Right ventricle myocardium inferior (tissue), 1 donor: ENCODE measurements at places on chromosomes 2 and 18.
A peak's percentile ranks its signal among the peaks of the same experiment; 100 is the strongest.

GRCh38 chr2:2623939-2624338 is 292.9 kb upstream of the MYT1L start:
- no peak for DNase-seq

- peak; percentile 85 for DNase-seq
These were observed 22.7 kb downstream of the BCL11A start for GRCh38 chr2:60530660-60531281.

- DNase-seq, result no peak
These were observed 112.2 kb upstream of the SESTD1 start for GRCh38 chr2:179376881-179377280.

DNA sequence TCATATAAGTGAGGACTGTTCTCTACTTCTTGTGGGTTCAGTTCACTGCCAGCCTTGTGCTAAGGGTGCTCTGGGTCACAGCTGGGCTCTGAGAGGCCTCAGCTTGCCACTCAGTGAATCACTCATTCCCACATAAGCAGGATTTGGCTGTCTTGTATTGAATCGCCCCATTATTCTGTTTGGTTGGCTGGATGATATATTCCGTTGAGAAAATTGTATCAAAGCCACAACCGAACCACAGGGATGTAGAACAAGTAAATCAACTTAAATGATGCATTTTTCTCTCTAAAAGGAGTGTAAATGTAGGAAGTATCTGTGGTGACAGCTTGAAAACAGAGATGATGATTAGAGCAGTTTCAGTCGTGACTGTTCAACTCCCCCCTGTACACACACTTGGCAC is 39.6 kb downstream of the TTC39C start:
- no peak for DNase-seq

DNA sequence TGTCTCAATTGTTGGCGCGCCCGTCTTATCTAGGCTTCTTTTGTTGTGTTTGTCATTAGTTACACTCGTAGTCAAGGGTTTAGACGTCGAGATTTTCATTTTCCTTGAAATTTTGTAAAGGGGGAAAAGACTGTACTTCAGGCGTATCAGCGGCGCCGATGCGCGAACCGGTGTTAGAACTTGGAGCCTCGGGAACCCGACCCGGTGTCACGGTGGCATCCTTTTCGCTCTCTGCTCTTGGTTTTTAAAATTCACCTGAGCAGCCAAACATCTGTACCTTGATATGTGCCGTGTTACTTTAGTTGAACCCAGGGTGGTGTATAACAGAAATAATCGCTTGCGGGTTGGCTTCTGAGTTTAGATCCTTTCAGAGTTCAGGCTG is 643 bp downstream of the RMC1 start:
- no peak for DNase-seq

- no peak for DNase-seq
These were observed 25.9 kb downstream of the CD28 start for GRCh38 chr2:203732092-203732952.

- DNase-seq, result no peak
These were observed 47.4 kb downstream of the ZBTB7C start for GRCh38 chr18:48361801-48362200.

- no peak for DNase-seq
These were observed 5.4 kb upstream of the XIRP2 start for GRCh38 chr2:166882851-166883250.

DNA sequence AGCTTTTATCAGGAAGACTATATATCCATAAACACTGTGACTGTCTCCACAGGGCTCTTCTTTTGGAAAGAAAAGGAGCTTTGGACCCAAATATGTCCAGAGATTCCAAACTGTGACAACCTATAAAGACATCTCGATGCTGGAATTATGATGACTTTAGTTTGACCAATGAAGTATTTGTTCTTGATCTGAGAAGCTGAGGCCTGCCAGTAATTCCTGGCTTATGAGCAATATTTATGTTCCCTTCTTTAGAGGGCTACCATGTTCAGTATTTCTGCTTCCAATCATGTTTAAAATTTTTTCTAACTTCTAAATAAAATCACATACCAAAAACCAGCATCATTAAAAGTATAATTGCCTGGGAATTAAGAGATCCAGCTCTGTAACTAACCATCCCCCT is 41.1 kb downstream of the FEZ2 start:
- no peak for DNase-seq

GRCh38 chr2:147945660-147946059 is 74.9 kb downstream of the ORC4 start:
- DNase-seq, result no peak

DNA sequence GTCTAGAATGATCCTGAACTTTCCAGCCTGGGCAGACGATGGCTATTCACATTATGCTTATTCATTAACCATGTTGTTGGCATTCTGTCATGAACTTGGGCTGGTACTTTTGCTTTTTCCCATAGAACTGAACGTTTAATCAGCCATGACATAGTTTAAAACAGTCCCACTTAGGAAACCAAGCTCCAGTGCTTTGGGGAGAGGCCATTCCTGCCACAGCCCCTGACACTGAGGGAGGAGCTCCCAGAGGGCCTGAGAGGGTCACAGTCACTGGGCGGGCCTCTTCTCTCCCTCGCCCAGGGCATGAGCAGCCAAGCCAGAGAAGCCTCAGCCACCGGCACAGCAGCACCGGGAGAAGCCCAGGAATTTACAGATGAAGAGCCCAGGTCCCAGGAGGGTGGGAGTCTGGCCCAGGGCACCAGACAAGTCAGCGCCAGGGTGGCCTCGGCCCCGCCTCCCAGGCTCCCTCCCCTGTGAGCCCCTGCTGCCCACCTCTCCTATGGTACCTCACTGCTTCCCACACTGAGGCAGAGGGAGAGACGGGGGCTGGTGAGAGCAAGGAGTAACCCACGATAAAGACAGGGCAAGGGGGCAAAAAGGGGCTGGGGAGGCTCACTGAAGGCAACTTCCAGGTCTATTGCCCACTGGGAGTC is 33.6 kb downstream of the MAL start:
- peak; percentile 17 for DNase-seq

GRCh38 chr2:107588181-107588580 is 238.5 kb upstream of the RGPD4 start:
- no peak for DNase-seq

DNA sequence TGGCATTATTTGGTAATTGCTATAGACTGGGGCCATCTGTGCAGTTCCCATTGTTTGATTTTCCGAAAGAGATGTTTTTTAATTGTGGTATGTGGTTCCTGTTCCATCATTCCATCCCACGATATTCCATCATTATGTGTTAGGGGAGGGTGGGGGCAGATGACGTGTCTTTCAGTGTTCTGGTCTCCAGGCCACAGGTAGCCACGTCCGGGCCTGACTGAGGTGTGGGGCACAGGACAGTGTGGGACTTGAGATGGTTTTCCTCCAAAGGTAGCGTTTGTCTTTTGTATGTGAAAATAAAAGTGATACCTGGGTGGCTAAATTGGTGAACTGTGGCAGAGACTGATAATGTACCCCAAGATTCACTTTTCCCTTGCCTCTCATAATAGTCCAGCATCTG is 192.2 kb upstream of the HAAO start:
- DNase-seq, result no peak

DNA sequence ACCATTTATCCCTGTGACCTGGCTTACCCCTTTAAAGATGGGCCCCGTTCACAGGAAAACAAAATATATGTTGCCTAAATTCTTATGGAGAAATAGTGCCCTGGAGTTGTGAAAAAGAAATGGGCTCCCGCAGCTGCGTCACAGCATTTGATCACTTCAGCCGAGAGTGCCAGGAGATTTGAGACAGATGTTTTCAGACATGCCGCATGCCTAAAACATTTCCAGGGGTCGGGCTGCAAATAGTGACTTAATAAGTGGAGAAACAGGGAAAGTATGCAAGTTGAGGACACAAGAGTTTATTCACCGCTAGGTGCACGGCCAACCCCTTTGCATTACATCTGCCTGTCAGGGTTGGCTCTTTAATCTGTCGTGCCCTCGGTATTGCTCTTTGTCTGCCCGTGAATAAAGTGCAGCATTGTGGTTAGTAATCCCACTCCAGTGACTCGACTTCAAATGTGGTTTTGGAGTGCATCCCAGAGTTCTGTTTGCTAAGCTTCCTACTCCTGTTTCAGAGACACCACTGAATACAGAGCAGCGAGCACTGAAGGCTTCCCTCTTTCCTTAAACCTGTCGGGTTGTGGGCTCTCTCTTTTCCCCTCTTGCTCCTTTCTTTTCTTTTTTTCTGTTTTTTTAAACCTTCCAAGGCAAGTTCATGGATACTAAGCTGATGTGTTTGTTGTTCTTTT is 187.5 kb downstream of the LTBP1 start:
- peak; percentile 67 for DNase-seq

DNA sequence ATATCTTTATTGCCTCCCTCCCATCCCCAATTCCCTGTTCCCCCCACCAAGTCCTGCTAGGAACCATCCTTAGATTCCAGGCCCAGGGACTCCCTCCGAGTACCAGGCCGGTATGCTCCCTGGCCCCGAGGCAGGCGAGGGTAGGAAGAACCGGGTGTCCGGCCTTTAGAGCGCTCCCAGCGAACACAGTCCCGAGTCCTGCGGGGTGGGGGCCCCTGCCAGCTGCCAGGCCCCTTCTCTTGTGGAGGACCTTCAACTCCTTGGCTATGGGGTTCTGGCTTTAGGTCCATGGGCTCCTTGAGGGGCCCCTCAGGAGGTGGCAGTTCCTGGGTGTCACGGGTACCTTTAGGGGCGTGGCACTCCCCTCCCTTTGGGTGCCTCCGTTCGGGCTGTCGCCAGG is 4.4 kb downstream of the BCS1L start:
- DNase-seq, result no peak

DNA sequence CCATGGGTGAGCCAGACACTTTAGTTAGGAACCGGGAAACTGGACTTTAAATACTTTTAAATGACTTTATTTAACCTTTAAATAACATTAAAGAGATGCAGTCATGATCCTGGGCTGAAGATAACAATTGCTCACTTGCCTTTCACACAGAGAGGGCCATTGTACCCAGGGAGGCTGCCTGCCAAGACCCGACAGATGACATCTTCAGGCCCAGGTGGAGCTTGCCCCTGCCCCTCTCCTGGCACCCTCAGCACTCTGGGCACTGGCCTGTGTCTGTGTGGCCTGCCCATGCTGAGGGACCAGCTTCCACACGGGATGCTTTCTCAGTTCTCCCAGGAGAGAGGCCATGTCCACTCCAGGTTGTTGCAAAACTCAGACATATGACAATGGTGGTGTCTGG is 216.4 kb upstream of the MYT1L start:
- DNase-seq, result no peak

- peak; percentile 60 for DNase-seq
These were observed 489.9 kb downstream of the DCC start for GRCh38 chr18:52829876-52830405.

GRCh38 chr2:178449700-178450523 is 1.1 kb downstream of the PRKRA start:
- DNase-seq, result no peak

GRCh38 chr2:3272761-3273160 is 104.9 kb downstream of the EIPR1 start:
- DNase-seq, result no peak

DNA sequence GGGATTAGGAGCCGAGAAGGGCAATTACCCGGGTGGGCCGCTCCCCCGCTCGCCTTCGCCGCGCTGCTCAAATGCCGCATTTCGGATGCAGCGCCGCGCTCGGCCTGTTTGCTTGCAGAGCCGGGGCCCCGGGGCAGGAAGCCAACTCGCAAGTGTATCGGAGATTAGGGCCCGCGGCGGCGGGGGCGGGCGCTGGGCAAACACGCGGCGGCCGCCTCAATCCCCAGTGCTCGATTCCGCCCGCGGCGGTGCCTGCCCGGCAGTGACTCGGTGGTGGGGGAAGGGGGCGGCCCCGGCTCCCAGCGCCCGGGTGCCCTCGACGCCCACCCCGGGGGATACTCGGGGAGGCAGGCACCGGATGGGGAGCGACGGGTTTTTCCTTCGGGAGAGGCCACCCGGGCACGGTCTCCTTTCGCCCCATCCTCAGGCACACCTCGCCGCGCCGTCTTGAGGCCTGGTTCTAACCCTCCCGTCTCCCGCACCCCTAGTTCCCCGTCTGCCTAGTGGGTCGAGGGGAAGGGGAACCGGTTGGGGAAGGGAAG is 26.6 kb upstream of the NOTO start:
- DNase-seq, result peak; percentile 90

DNA sequence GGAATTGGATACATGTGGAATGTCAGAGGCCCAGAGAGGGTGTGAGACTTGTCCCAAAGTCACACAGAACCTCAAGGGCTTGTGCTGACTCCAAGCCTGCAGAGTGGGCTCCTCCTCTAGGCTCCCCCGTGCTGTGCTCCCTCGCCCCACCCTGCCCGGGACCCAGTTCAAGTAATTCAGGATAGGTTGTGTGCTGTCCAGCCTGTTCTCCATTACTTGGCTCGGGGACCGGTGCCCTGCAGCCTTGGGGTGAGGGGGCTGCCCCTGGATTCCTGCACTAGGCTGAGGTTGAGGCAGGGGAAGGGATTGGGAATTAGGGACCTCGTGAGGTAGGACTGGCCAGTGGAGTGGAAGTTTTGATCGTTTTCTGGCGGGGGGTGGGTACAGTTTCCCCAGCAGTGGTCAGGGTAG is 2.8 kb downstream of the CTDSP1 start:
- DNase-seq, result no peak

DNA sequence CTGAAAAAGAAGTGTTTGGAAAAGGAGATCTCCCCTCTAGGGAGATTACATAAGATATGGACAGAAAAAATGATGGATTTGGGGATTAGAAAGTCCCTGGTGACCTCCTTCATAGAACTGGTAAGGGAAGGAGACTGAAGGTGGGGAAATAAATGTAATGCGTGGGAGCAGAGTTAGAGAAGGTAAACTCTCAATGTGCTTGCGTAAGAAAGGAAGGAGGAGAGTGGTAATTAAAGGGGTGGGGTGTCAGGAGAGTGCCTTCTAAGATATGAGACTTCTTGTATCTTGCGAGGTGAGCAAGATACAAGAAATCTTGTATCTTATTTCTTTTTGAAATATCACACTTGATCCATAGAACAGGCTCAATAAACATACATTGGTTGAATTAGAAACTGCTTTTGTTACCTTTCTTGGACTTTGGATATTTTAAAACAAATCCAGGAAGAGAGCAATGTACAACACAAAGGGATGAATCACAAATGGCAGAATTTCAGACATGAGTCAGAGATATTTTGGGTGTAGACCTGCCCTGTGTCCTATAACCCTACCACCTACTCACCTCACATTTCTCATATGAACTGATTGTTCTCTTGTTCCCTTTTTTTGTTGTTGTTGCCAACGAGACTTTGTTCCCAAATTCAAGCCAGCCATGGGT is 342.4 kb downstream of the INSIG2 start:
- no peak for DNase-seq

GRCh38 chr2:127255721-127256120 is 35.6 kb upstream of the CYP27C1 start:
- no peak for DNase-seq

- DNase-seq, result no peak
These were observed 91.6 kb downstream of the TTC27 start for GRCh38 chr2:32719430-32719829.

GRCh38 chr2:187438455-187438854 is 9.6 kb downstream of the CALCRL start:
- no peak for DNase-seq

GRCh38 chr2:18639756-18640453 is 50.5 kb upstream of the NT5C1B start:
- DNase-seq, result no peak

GRCh38 chr18:48100651-48101165 is 170.2 kb upstream of the SMAD2 start:
- no peak for DNase-seq
